Lung (tissue), 17 donors: ENCODE measurements at places on chromosomes 4 and X.

- no peak for DNase-seq
Observed at GRCh38 chr4:26302031-26302899, 18.5 kb upstream of the RBPJ start.

DNA sequence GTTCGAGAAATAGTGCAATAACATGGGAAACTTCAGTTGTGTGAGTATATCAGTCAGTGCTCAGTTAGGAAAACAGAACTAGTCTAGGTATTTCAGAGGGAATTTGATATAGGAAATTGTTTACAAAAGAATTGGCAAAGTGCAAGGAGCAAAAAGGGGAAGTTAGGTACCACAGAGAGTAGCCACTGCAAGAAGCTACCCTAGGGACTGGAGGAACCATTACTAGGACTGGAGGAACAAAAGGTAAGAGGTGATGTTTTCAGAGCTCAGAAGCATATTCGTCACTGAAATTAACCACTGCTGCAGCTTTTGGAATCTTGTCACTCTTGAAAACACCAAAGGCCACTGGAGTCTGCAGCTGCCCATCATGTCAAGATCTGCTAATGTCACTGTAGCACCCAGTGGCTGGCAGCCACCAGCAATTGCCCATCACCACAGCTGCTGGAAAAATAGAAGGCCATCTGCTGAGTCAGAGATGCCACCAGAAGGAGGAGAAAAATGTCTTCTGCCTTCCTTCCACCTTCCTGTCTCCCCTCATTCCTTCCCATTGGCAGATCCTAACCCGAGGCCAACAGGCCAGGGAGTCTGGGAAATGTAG lies 160.6 kb upstream of the RPS6KA3 start:
- DNase-seq: no peak

DNA sequence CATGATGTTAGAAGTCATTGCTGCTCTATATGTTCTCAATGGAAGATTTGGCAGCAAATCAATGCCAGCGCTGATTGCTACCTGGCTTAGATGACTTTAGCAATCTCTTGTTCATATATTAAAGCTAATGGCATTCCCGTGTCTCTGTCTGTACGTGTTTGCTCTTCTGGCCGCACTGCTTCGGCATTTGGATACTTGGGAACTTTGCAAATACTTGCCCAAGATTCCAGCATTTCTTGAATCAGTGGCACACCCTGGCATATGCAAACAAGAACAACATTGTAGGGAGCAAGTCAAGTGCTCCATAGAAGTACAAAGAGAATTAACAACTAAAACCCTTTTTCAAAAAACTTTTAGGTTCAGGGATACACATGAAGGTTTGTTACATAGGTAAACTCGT lies 128.9 kb upstream of the TMEM164 start:
- no peak for DNase-seq

GRCh38 chr4:66855956-66856355 lies 689.3 kb downstream of the CENPC start:
- DNase-seq: peak; percentile 2

- DNase-seq: no peak
Observed at GRCh38 chrX:149508467-149508866, 3.4 kb upstream of the IDS start.

DNA sequence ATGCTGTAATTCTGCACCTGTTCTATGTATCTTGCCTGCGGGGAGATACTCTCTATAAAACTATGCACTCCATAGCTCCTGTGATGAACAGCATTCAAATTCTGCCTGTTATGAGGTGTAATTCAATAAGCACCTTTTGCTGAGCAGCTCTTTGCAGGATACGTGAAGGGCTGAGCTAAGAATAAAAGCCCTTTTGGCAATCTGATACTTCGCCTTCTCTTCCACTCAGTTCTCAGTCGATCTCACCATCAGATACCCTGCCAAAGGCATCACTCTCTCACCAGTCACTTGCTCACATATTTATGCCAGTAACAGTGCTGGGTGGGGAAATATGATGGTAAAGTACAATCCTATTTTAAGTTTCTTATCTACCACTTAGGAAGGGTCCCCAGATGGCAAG lies 67.2 kb downstream of the RPS3A start:
- no peak for DNase-seq

DNA sequence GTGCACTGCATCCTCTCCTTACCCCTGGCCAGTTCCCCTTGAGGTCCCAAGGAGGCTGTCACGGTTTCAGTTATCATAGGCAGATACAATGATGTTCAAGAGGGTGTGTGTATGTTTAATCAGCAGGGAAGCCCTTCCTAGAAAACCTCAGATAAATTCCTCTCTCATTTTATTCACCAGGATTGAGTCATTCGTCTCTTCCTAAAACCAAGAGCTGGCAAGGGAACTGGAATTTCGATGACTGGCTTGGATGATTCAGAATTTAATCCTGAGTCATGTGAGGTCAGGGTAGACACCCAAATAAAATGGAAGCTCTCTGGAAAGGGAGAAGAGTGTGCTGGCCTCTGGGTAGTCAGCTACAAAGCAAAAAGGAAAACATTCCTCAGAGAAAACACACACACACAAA lies 106.2 kb upstream of the RAPGEF2 start:
- no peak for DNase-seq
